ENCODE measurements at places on chromosomes 7 and 10.

DNA sequence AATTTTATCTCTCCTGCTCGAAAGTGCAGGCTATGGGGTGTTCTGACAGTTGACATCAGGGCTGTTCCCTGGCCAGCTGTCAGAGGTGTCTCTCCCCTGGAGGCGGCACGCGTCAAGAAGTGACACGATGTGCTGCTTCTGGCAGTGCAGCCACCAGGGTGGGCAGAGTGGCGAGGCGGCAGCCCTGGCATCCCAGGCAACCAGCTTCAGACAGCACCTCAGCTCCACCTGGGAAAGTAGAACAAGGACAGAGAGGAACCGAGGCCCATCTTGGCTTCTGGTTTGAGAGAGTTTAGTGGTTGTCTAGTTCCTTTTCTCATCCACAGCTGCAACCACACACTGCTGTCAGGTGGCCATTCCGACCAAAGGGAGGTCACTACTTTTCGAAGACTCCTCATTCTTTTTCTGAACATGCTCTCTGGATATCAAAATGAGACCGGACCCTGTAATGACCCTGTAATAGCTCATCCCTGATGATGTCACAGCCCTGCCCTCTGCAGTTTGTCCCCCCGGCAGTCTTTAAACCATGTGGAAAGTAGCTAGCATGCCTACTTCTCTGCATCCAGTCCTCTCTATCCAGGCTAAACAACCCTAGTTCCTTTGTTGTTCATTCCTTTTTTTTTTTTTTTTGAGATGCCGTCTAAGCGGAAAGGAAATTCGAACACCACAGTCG is 381.0 kb upstream of the NRP1 start:
- no peak for DNase-seq

DNA sequence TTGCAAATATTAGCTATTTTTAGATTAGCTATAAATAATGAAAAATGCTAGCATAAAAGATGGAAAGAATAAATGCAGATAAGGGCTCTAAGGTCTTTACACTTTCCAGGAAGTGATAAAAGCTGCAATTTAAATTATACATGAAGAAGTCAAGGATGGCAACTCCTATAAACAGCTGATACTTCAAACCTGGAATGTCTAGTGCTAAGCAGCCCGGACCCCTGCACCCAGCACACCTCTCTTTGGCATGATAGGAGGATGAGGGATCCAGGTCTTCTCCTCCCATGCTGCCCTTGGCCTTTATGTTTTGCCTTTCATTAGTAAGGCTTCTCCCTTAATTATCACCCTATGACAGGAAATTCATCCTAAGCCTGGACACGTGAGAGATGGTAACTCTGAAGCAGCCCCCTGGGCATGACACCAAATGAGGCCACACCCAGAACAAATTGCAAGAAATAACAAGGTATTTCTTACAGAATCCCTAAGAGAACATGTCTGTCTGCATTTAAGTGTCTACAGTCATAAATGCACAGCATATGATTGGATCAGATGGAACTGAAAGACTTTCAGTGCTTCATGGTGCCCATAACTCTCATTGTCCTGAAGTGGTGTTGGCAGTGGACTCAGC is 158.3 kb upstream of the PRSS1 start:
- no peak for DNase-seq

DNA sequence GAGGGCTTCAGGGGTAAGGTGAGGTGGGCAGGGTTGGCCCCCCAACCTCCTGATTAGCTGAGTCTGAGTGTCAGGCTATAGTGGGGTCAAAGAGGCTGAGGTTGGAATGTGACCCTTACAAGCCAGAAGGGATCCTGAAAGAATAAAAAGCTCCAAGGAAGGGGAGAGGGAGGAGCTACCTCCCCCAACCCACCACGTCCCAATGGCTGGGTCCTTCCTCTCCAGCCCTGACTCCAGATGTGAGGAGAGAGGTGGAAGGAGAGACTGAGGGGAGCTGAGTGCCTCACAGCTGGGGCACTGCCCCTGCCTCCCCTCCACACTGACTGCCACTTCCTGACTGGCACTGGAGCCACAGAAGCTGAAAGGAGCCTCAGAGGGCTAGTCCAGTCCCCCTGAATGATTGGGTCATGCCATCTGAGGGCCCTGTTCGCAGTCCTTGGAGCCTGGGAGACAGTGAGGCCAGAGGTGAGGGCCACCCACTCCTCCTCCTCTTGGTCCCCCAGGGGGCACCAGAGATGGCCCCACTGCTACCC is 20.6 kb downstream of the IMPDH1 start:
- DNase-seq = no peak

- no peak for DNase-seq
Measured at GRCh38 chr7:149462101-149462520, 1.2 kb upstream of the ZNF777 start.

DNA sequence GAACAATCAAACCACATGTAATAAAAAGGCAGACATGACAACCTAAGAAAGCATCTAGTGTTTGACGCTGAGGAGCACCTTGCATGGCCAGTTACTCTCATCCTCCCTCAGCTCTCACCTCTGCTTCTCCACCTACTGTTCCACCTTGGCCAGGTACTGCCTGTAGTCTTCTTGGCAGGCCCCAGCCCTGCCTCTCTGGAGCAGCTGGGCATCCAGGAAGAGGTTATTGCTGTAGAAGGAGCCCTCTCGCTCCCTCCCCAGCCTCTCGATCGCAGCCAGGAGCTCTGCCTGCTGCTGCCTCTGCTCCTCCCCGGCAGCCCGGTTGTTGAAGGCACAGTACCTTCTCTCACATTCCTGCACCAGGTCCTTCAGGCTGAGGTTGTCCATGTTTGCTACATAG is 9.7 kb downstream of the GIMAP5 start:
- no peak for DNase-seq

DNA sequence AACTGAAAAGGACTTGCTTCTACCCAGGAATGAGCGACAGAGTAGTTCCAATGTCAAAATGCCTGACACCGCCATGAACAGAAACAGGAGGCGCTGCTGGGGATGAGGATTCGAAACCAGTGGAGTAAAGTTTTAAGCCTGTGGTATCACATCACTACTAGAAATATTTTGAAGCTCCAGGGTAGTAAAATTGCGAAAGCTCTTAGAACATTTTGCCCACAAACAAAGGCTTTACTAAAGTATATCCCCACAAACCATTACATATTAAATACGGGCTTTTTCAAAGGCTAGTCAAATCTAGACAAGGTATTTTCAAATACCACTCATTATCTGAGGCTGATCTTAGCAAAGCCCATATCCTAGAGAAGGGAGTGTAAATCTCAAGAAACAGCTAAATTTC is 2.4 kb downstream of the PRDX3 start:
- no peak for DNase-seq

GRCh38 chr10:61350794-61351193 is 102.4 kb downstream of the TMEM26 start:
- DNase-seq = no peak

GRCh38 chr7:99106821-99107241 is 37.1 kb downstream of the SMURF1 start:
- DNase-seq = no peak

GRCh38 chr7:96822824-96823223 is 113.2 kb upstream of the SEM1 start:
- no peak for DNase-seq

- DNase-seq = no peak
Measured at GRCh38 chr10:79418274-79418673, 27.1 kb downstream of the ZCCHC24 start.

- DNase-seq = no peak
Measured at GRCh38 chr7:96663457-96663856, 46.2 kb downstream of the SEM1 start.

DNA sequence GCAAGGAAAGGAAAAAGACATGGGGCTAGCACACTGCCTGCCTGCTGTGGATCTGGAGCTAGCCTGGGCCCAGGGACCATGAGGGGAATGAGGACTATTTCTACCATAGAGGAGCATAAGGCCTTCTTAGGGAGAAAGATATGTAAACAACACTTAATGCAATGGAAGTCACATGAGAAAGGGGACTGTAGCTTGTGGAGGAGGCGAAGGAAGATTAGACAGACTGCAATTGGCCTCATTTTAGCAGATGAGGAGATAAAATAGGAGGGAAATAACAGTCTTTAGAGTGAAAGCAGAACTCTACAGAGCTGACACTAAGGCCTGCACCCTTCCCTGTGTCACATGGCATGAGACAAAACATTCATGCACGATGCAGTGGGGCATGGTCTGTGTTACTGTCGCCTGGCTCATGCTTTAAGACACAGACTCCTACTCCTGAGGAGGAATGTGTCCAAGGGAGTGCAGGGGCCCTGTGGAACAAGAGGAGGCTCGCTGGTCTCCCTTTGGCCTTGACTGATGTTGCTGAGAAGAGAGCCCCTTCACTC is 829.3 kb upstream of the IGFBP3 start:
- DNase-seq = no peak

GRCh38 chr7:36509962-36510361 is 120.3 kb downstream of the ANLN start:
- no peak for DNase-seq

DNA sequence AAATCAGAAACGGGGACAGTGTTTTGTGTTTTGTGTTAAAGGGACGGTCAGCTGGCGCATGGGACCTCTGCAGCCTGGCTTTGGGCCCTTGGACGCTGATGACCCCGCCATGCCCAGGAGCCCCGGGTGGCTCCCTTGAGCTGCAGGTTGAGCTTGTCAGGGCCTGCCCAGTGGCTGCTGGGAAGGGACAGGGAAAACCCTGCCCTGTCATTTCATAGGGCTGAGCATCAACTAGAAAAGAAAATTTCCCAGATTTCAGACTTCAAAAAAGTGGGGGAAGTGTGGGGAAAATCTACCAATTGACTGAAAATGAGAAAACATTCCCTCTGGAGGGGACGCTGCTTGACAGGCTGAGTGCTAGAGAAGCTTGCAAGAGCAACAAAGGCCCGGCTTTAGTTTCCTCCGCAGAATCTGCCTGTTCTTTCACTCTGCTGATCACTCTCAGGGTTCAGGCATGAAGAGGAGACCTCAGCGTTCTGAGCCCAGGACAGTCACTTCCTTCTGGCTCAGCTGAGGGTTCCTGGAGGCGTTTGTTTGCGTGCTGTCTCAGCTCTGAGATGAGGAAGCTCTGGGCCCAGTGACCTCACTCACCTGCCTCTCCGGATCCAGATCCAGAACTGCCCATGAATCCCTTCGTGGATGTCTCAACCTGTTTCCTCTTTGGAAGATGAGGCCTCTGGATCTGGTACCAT is 18.6 kb upstream of the DNAJB6 start:
- peak; percentile 90 for DNase-seq

DNA sequence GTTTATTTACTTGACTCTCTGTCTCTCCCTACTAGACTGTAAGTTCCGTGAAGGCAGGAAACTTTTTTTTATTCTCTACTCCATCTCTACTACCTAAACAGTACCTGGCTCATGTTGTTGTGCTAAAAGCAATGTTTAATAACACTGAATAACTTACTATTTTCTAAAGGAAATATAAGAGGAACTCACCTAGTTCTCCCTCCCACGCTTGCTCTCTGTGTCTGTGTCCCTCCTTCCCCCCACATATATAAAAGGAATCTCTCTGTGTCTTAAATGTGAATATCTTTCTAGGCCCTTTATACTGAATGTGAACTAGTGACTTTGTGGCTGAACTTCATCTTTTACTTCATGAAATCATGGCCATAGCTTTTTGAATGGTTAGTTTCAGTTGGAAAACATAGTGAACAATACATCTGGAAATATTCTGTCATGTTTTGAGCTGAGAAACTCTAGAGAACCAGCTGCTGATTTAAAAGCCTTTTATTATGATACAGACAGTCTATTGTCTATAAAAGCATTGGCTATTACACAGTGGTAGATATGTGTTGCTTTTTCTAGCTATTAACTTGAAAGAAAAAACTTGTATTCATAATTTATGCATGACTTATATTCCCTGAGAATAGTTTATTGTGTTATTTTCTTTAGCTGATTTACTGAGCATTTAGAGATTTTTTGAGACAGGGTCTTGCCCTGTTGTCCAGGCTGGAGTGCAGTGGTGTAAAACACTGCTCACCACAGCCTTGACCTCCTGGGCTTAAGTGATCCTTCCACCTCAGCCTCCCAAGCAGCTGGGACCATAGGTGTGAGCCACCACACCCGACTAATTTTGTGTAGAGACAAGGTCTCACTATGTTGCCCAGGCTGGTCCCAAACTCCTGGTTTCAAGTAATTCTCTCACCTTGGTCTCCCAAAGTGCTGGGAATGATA is 42.5 kb downstream of the VCL start:
- no peak for DNase-seq

GRCh38 chr7:34928052-34928451 is 109.2 kb downstream of the DPY19L1 start:
- peak; percentile 12 for DNase-seq

DNA sequence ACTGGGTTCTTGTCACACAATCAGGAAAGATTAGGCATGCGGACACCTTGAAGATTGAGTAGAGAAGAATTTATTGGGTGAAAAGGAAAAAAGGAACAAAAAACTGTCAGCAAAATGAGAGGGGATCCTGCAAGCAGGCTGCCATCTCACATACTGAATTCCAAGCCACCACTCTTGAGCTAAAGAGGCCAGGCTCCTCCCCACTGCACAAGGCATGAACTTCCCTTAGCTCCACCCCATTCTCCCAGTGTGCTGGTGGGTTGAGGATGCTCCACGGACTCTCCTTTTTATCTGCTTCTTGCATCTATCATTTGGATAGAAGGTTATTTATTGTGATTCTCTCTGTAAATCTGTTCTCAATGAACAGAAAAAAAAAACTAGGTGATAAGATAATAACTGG is 79.6 kb downstream of the ANKRD7 start:
- no peak for DNase-seq

DNA sequence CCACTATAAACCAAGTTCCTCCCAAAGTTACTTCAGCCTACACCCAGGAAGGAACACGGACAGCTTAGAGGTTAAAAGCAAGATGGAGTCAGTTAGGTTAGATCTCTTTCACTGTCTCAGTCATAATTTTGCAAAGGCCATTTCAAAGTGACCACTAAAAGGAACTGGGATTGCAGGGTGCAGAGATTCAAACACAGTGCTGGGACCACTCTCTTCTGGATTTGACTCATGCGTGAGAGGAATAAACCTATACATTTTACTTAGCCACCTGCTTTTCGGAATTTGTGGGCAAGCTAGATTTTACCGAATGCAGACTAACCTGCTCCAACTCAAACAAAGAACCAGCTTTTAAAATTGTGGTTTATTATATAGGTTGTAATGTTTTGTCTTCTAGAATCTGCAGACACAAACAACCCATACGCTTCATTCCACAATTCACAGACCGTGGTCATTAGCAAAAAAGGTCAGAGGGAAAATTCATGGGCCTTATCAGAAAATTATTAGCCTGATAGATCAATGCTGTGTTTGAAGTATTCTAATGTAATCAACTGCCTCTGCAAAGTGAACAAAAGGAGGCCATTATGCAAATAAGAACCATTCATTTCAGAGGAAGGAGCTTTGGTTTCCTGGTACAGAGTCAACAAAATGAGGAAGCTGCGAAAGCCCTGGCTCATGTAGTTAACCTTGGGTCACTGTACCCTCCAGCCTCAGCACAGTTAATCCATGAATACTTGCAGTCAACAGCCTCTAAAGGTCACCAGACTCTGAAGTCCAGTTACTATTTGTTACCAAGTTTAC is 342.7 kb upstream of the KLF6 start:
- peak; percentile 91 for DNase-seq
